Activated CD8-positive, alpha-beta T cell treated with anti-CD3 and anti-CD28 coated beads for 36 hours (primary cell): ENCODE measurements at places on chromosomes 7 and 10. TPM values are rescaled to one million over a fixed set of nuclear protein-coding genes. Genes with fewer than 3 reads are reported as not detected.

Gene CHST3
- total RNA-seq, result 0.20 TPM

Gene SCIN
- total RNA-seq, result not detected

Gene PRF1
- total RNA-seq, result 107 TPM

Gene XRCC2
- total RNA-seq, result 16.6 TPM

Gene CALHM1
- not detected for total RNA-seq

Gene PLXNA4
- total RNA-seq, result 0.18 TPM

Gene SPDYE16
- total RNA-seq, result 0.20 TPM

Gene ANXA8L1
- not detected for total RNA-seq

Gene CEP55
- 45.0 TPM for total RNA-seq

Gene PRLHR
- total RNA-seq, result not detected

GRCh38 chr7:79741684-79742083 lies 288.2 kb upstream of the MAGI2 start:
- DNase-seq, result no peak

GRCh38 chr10:21700474-21700873 lies 166.4 kb downstream of the MLLT10 start:
- DNase-seq, result no peak

DNA sequence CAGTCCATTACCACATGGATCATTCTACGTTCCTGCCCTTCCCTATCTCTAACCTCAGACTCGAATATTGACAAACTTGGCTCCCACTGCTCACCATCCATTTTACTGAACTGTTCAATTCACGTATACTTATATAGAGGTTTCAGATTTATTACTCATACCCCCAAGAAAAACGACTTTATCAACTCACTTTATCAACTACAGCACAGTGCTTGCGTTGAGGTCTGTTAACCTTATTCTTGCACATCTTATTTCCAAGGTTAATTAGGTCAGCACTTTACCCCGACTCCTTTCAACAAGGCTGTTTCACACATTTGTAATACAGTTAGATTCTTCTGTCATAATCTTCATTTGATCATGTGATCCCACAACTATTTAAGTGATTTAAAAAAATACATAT lies 162.3 kb upstream of the AHR start:
- no peak for DNase-seq

DNA sequence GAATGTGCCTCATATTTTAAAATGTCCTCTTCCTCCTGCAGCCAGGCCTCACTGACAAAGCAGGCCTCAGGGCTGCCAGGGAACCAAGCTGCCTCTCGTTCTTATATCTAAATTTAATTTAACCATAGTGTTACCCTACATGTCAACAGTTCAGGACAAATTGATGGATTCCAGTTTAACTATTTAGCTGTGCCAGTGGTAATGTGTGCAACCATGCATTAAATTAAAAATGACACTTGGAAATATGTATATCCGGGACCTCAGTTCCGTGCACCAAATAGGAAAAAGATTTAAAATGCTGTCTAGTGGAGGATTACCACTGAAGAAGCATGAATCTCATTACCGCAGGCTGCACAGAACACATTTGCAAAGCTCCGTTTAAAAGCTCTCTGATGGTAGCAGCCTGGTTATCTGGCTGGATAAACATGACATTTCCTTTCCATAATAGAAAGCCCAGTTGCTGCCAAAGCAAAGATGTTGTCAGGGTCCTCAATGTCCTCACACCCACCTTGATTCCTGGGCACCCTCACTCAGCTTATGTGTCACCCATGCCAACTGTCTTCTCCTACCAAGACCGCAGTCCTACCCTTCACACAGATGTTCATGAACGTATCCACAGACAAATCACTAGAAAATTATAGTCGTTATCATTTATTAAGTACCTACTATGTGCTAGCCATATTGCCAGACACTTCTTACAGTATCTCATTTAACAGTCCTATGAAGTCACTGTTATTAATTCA lies 73.3 kb upstream of the FRMD4A start:
- DNase-seq, result no peak

GRCh38 chr7:37150856-37151255 lies 297.8 kb downstream of the ELMO1 start:
- no peak for DNase-seq

GRCh38 chr10:6721964-6722615 lies 142.0 kb upstream of the PRKCQ start:
- no peak for DNase-seq

DNA sequence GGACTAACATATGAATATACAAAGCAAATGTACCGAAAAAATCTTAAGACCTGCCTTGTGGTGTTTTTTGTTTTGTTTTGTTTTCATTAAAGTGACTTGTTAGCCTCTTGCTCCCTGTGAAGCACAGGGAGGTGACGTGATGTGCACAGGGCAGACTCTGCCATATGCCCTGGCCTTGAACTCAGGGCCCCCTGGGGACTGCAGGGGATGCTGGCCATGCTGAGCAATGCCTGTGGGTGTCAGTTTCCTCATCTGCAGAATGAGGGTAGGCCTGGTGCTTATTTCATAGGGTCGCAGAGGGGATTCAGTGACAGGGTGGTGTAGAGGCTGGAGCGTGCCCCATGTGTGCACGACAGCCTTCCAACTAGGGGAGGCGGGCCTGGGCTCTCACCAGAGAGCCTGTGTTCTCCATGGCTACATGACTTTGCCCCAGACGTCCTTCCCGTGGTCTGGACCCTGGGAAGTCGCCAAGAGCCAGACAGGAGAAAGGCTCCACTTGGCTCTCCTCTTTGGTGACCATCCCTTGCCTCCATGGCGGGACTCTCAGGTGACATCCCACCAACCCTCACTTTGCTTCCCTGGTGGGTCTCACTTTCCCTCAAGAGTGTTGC lies 14.5 kb downstream of the EGFR start:
- DNase-seq, result no peak

GRCh38 chr10:59073456-59074053 lies 102.9 kb upstream of the PHYHIPL start:
- no peak for DNase-seq

DNA sequence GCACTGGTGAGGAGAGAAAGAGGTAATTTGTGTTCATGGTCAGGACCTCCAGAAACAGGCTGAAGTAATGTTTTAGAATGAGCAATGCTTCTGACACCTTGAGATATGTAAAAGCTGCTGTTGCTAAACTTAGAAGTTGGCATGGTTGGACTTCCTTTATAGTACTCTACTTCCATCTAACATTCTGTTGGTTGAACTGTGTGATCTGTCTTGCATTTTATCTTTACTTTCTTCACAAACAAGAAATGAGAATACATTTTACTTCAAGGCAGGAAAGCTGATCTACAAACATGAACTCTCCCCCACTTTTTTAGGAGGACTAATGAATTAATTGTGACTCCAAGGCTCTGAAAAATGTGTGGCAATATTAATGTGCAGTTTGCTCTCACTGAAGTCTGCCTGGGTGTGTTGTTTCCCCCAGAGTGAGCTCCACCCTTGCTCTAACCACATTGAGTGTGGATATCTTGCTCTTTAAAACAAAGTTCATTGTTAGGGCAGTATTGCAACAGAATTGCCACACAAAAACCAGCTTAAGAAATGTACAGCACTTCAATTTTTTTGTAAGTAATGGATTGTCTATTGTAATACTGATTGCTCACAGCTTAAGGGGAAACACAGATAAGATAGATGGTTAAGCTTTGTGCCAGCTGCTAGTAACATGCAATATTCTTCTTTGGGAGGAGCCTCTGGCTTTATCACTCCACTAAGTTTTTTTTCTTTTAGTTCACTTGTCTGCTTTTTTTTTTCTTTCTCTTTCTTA lies 69.0 kb downstream of the ADD3 start:
- peak; percentile 41 for DNase-seq

- DNase-seq, result no peak
Observed at GRCh38 chr10:78703593-78703992, 365.2 kb upstream of the ZMIZ1 start.

DNA sequence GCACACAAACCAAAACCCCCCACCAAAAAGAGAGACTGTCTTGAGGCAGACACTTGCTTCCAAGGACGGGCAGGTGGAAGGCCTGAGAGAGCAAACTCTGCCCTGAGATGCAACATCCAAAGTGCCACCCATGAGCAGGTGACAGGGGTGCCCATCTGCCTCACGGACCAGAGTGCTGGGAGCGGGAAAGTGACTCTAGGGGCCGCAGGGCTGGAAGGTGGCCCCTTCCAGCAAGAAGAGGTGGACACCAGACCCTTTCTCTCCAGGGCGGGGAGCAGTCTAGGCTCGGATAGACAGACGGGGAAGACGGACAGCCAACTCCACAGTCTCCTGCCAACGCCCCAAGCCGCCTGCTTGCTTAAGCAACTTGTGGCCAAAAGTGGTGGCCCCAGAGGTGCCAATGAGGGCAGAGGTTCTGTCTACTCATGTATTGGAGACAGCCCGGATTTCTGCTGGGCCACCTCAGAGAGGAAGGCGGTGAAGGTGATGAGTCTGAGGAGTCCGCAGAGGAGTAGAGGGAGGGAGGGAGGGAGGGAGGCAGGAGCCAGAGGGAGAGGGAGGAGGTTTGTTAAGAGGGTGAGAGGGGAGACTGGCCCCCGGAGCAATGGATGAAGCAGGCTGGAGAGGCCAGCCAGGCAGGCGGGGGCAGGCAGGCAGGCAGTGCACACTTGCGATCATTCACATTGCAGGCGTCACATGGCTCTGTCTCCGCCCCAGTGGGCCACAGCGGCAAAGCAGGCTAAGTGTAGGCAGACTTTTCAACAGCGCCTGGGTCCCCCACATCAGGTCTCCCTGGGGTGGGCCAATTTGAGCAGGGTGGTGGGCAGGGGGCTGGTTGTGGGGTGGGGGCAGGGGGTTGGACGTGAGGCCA lies 65.6 kb downstream of the SLC29A4 start:
- no peak for DNase-seq

GRCh38 chr10:21926949-21927348 lies 76.6 kb downstream of the DNAJC1 start:
- no peak for DNase-seq

- DNase-seq, result peak; percentile 33
Observed at GRCh38 chr7:1058821-1059199, 14.5 kb downstream of the GPR146 start.

- no peak for DNase-seq
Observed at GRCh38 chr7:37330775-37331174, 117.9 kb downstream of the ELMO1 start.
